ENCODE measurements at places on chromosomes 7 and 10.

GRCh38 chr10:122178655-122179054 lies 92.4 kb upstream of the BTBD16 start:
- DNase-seq: no peak

DNA sequence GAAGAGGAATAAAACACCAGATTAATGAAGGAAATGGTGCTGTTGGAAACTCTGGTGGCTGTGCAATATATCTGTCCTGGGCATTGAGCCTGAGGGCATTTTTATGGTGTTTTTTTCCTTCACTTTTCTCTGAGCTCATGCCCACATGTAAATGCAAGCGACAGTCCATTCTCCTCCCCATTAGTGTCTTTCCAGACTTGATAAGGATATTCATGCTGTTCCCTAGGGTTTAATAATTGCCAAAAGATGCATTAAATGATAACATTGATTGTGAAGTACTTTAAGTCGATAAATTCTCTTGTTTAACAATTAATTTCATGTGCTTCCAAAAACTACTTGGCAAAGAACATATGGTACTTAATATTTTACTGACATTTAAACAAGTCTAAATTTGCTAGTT lies 384.7 kb downstream of the MDFIC start:
- DNase-seq: no peak

DNA sequence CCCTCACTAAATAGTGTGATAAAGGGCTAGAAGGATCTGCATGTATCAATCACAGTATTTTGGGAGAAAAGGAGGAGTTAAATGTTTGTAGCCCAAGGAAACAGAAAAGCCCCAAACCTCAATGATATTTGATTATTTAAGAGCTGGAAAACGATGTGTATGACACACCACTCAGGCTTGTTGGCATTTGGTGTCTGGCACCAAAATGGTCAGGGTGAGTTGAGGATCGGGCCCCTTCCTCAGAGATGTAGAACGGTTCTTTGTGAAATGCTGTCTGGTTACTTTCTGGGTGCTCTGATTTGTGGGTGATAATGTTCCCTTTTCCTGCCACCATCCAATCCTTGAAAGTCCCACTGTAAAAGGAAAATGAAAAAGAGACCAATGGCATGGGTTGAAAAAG lies 113.7 kb downstream of the CCDC3 start:
- DNase-seq: no peak

DNA sequence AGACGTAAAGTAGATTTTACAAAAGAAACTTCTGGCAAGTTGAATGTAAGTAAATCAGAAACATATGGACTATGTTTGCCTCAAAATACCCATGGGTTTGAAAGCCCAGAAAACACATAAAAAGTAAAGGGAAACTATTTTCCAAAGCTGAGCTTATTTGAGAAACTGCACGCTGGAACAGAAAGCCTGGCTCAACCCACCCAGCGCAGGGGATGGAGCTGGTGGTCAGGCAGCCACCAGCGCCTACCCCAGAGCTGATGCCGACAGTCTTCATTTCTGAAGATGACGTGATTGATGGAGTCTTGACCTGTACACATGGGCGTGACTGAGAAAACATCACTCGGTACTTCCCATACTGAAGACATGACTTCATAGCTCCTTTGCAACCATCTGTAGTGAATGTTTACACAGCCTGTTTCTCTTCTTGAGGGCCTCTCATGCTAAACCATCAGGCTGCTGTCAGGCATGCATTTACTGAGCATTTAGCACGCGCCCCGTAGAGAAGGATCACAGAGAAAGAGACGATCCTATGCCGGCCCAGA lies 232.6 kb upstream of the AUTS2 start:
- DNase-seq: peak; percentile 54

DNA sequence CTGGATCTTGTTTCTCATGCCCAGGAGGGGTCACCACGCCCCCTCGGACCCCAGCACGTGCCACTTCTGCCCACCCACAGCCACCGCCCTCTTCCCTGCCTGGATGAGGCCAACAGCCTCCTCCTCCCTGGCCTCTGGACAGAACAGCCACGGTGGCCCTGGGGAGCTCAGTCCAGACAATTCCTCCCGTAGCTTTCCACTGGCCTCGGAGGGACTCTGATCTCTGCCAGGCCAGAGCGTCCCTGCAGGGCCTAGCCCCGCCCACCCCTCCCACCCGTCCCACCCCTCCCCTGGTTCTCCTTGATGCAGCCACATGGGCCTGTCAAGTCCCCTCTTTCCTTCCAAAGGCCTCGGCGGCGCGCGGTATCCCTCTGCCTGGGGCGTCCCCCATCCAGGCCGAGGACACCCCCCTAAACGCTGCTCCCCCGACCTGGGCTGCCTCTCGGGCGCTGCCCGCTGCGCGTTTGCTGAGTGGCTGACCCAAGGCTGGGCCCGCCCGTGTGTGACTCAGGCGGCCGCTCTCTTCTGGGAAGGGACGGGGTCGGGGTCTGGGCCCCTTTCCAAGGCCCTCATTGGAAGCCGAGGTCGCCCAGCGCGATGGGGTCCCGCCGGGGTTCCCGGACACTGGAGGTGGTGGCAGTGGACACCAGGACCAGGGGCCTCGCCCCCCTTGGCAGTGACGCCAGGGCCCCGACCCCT lies 557 bp downstream of the TMEM120A start:
- no peak for DNase-seq

DNA sequence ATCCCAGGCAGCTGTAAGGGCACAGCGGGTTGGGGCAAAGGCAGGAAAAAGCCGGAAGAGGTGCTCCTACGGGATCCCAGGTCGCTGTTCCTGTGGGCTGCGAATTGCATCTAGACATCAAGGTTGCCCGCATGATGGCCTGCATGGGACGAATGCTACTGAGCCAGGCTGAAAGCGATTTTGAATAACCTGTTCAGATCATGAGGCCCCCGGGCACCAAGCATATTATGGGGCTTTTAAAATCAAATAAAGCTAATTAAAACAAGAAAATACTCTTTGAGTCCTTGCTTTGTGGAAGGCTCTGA lies 37.1 kb downstream of the CAMK2B start:
- DNase-seq: no peak

DNA sequence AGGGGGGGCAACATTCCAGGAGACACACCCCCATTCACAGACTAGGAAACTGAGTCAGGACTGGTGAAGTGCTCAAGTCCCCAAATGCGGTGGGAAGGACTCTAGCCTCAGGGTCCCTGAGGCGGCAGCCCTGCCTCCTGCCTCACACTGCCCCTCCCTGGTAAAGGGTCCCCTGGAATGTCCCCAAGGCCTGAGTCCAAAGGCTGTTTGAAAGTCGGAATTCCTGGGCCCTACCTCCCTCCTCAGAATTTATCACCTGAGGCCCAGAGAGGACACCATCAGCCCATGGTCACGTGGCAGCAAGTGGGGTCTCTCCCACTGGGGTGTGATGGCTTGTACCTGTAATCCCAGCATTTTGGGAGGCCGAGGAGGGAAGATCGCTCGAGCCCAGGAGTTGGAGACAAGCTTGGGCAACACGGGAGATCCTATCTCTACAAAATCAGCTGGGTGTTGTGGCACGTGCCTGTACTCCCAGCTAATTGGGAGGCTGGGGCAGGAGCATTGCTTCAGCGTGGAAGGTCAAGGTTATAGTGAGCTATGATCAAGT lies 110.3 kb upstream of the TNRC18 start:
- no peak for DNase-seq

DNA sequence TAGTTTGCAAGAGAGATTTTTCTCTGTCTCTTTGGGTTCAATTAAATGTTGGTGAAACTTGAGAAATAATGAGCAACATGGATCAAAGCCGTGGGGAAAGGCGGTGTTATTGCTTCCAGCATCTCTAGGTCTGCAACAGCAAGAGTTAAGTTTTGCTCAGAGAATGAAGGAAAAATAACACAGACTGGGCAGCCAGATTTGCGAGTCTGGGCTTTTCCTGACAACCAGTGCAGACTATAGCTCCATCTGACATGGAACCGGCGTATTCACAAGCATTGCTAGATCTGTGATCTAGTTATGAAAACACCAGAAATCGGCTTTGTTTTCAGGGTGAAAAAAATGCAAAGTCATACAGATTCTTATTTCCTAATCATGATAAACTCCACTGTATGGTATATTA lies 110.4 kb downstream of the CAMK1D start:
- DNase-seq: no peak

DNA sequence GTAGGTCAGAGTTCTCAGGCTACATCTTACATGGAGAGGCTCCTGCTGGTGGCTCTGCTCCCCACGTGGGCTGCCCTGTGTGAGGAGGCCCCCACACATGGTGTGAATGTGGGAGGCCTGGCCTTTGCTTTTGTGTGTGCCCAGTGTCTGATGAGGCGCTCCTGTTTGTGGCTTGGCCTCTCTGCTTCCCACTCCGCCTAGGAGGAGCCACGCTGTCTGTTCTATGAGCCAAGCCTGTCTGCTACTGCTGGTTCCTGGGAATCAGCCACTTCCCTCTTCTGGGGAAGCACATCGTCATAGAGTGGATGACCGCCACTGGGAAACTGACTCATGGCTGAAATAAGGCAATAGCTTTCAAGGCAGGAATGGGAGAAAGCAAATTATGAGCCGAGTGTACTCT lies 87.1 kb downstream of the CYP26A1 start:
- DNase-seq: no peak

DNA sequence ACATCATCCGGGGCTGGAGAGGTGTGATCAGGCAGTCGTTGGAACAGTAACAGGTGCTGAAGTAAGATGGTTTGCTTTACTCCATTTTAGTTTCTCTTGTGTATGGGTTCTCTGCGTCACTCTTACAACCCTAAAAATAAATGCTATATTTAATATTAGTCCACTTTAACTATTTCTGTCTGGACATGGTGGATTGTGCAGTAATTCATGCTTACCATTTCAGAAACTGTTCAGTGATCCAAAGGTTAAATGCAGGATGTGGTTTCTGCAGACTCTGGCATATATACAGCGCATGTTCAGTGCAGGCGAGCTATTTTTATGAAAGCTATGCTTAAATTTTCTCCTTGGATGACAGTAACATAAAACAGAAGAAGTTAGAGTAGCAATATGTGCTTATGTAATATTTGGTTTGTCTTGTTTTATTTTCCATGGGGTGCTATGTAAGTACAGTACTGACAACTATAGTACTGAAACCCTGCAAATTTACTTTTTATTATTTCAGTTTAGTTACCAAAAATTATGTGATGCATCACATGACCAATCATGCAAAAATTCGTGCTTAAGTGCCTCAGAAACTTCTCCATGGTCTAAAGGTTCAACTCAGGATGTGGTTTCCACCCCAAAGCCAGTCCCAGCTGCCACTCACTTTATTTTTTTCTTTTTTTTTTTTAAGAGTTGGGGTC lies 46.6 kb upstream of the GRID1 start:
- DNase-seq: no peak

GRCh38 chr10:124086787-124087671 lies 6.4 kb downstream of the CHST15 start:
- no peak for DNase-seq

DNA sequence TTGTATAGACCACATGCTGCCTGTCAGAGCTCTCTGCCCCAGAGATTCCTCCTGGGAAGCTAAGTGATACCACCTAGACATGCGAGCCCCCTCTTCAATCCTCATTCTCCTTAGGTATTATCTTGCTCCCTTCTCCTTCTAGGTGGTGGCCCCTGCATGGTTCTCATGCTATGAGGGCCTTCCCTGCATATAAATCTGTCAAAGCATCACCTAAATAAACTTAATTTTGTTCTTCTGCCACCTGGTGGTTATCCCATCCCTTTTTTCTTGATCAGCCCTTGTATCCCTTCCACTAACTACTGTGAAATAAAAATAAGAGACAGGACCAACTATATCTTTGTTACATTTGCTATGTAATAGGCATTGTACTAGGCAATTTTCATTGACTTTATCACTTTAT lies 242.1 kb downstream of the CDC14C start:
- DNase-seq: no peak

GRCh38 chr7:33536398-33537103 lies 368.8 kb upstream of the BMPER start:
- no peak for DNase-seq

- no peak for DNase-seq
These were observed 5.9 kb downstream of the ADK start for GRCh38 chr10:74156919-74157289.

GRCh38 chr7:137772316-137772715 lies 74.5 kb downstream of the DGKI start:
- no peak for DNase-seq

- DNase-seq: no peak
These were observed 170.6 kb downstream of the PRKG1 start for GRCh38 chr10:51244748-51245490.

DNA sequence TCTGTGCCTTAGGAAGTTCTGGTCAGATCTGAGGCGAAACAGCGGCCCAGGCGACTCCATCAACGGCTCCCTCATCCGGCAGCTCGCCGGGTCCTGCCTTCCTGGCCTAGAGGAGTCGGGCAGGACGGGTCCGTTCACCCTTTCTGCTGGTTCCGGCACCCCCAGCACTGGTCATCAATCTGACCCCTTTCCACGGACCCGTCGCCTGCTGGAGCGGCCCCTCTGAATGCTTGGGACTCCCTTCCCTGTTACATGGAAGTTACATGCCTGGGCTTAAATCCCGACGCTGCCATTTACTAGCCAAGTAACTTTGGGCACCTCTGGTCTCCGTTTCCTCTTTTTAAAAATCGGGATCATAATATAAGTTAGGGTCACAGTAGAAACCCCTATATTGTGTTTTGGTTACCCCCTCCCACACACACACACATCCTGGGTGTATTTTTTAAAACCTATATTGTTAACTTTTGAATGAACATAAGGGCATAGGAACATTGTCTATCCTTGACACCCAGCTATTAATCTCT lies 607 bp upstream of the GGCT start:
- no peak for DNase-seq

GRCh38 chr7:85023916-85024315 lies 162.9 kb downstream of the SEMA3D start:
- DNase-seq: no peak

- no peak for DNase-seq
These were observed 1.1 kb downstream of the KIAA1217 start for GRCh38 chr10:24209946-24210491.
